ENCODE measurements at places on chromosomes 3 and 15.
A peak's percentile ranks its signal among the peaks of the same experiment; 100 is the strongest.

DNA sequence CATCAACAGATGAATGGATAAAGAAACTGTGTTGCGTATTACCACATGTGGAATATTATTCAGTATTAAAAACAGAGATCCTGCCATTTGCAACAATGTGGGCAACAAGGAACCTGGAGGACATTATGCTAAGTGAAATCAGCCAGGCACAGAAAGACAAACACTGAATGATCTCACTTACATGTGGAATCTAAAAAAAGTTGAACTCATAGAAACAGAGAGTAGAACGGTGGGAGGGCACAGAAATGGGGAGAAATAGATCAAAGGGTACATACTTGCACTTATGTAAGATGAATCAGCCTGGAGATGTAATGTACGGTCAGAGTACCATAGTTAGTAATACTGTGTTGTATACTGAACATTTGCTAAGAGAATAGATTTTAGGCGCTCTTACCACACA is 29.8 kb upstream of the MUC13 start:
- H3K27ac ChIP-seq: peak overlapping the region; percentile 64
- no peaks in the 10 kb centered on the region for H3K27me3 ChIP-seq
- no peak for DNase-seq
- no peak overlapping the region for H3K4me3 ChIP-seq
- H3K4me1 ChIP-seq: no peaks in the 10 kb centered on the region
- no peaks in the 10 kb centered on the region for H3K36me3 ChIP-seq

DNA sequence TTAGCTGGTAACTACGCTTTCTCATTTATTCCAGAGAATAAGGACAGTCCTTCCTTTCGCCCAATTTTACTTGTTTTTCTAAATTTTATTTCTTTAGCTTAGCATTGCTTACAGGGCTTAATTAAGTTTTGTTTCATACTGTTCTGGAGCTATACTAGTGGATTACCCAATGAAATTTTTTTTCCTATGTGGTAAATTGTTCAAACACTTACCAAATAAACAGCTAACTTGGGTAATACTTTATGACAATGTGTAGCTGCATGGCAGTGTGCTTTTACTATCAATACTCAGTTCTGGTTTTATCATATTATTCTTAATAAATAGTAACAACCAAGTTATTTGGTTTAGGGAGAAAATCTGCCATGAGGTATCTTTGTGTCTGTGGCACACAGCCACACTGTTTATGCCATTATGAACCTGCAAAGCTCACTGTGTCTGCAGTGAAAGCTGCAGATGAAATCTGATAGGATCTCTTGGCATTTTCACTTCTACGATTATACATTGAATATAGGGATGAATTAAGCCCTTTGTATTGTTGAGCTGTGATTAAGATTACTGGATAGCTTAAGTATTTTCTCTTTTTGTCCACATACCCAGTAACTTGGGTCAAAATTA is 37.2 kb downstream of the UBE2E2 start:
- no peak for DNase-seq
- no peak overlapping the region for H3K4me3 ChIP-seq
- H3K27me3 ChIP-seq: no peaks in the 10 kb centered on the region
- no peaks in the 10 kb centered on the region for H3K4me1 ChIP-seq
- H3K36me3 ChIP-seq: no peaks in the 10 kb centered on the region

- no peak overlapping the region for H3K27ac ChIP-seq
- no peaks in the 10 kb centered on the region for H3K36me3 ChIP-seq
- no peak overlapping the region for H3K4me3 ChIP-seq
- no peaks in the 10 kb centered on the region for H3K27me3 ChIP-seq
- no peaks in the 10 kb centered on the region for H3K4me1 ChIP-seq
- DNase-seq: no peak
Observed at GRCh38 chr3:87437765-87438164, 161.4 kb upstream of the POU1F1 start.

DNA sequence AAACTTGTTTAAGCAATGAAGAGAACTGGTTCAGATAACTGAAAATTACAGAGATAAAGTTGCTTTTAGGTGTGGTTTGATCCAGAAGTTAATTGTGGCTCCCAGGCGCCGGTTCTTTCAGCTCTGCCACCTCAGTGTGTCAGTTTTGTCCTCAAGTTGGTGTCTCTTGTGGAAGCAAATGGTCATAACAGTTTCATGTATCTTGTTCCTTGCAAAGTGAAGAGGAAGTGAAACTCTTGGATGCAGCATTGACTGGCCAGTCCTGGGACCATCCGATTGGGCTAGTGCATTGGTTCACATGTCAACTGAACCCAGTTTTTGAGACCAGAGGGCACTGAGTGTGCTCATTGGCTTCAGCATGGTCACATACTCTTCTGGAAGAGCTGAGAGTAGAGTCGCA is 181.4 kb upstream of the GRM7 start:
- no peaks in the 10 kb centered on the region for H3K36me3 ChIP-seq
- no peaks in the 10 kb centered on the region for H3K4me1 ChIP-seq
- no peak overlapping the region for H3K4me3 ChIP-seq
- H3K27ac ChIP-seq: no peak overlapping the region

DNA sequence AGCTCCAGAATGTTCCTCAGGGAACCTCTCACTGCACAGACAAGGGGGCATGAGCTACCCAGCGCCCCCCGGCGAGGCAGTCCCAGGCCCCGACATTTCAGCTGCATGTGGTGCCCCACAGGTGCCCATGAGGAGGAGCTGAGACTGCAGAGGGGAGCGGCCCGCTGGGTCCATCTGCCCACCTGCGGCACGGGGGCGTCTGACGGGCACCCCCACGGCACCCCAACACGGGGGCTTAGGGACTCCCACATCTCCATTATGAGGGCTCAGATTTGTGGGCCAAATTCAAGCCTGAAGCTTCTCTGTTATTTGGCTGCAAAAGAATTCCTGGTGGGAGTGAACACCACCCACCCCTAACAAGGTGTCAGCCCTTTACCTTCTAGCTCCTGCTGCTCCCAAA is 258.4 kb downstream of the UACA start:
- H3K4me1 ChIP-seq: no peaks in the 10 kb centered on the region
- no peak overlapping the region for H3K4me3 ChIP-seq
- no peak overlapping the region for H3K27ac ChIP-seq
- H3K36me3 ChIP-seq: no peaks in the 10 kb centered on the region
- no peak for DNase-seq

GRCh38 chr15:101538996-101539395 is 49.5 kb upstream of the PCSK6 start:
- H3K4me1 ChIP-seq: no peaks in the 10 kb centered on the region
- no peaks in the 10 kb centered on the region for H3K36me3 ChIP-seq
- H3K27ac ChIP-seq: no peak overlapping the region
- peak; percentile 11 for DNase-seq
- H3K27me3 ChIP-seq: no peaks in the 10 kb centered on the region

DNA sequence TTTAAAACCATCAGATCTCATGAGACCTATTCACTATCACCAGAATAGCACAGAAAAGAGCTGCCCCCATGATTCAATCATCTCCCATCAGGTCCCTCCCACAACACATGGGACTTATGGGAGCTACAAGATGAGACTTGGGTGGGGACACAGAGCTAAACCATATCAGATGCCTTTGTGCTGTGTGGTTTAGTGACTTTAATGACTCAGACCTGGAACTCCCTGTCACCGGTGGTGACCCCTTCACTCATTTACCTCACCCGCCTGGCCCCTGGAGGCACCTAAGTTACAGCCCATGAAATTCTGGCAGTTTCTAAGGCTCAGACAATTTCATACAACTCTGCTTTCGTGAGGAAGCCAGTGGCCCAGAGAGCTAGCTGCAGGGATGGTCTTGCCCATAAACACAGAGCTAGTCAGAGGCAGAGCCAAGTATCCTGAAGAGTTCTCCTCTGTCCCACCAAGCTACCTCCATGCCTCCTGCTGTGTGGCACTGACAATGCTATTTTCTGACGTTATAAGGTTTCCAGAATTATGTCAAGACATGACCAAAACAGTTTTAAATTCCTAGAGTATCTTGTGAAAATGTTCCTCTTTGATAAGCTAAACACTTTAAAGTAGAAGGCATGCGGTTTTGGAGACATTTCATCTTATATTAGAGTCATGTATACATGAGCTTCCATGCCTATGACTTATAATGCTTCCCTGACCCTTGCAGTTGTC is 231.1 kb upstream of the IL12A start:
- DNase-seq: no peak
- no peak overlapping the region for H3K27ac ChIP-seq

- H3K27me3 ChIP-seq: no peaks in the 10 kb centered on the region
- H3K27ac ChIP-seq: no peak overlapping the region
- no peak overlapping the region for H3K4me3 ChIP-seq
- H3K4me1 ChIP-seq: no peaks in the 10 kb centered on the region
Observed at GRCh38 chr3:140408252-140408651, 269.6 kb upstream of the TRIM42 start.

- H3K4me1 ChIP-seq: no peaks in the 10 kb centered on the region
- peaks cover 3% of the 10 kb centered on the region for H3K27me3 ChIP-seq
- no peak overlapping the region for H3K27ac ChIP-seq
- H3K36me3 ChIP-seq: no peaks in the 10 kb centered on the region
- no peak for DNase-seq
Observed at GRCh38 chr3:43950775-43951174, 260.0 kb downstream of the ABHD5 start.

- H3K27ac ChIP-seq: peak overlapping the region; percentile 19
- no peaks in the 10 kb centered on the region for H3K27me3 ChIP-seq
- H3K4me1 ChIP-seq: peaks cover 28% of the 10 kb centered on the region
- DNase-seq: no peak
- H3K36me3 ChIP-seq: no peaks in the 10 kb centered on the region
Observed at GRCh38 chr3:4829031-4829394, 150.2 kb upstream of the BHLHE40 start.

- H3K4me1 ChIP-seq: no peaks in the 10 kb centered on the region
- H3K27me3 ChIP-seq: no peaks in the 10 kb centered on the region
- no peaks in the 10 kb centered on the region for H3K36me3 ChIP-seq
- no peak overlapping the region for H3K4me3 ChIP-seq
- no peak overlapping the region for H3K27ac ChIP-seq
Observed at GRCh38 chr3:188486126-188486525, 332.2 kb downstream of the LPP start.

- H3K27me3 ChIP-seq: no peaks in the 10 kb centered on the region
- no peaks in the 10 kb centered on the region for H3K36me3 ChIP-seq
- H3K4me3 ChIP-seq: no peak overlapping the region
- H3K4me1 ChIP-seq: no peaks in the 10 kb centered on the region
- no peak overlapping the region for H3K27ac ChIP-seq
Observed at GRCh38 chr15:87362531-87362930, 894.0 kb downstream of the NTRK3 start.

DNA sequence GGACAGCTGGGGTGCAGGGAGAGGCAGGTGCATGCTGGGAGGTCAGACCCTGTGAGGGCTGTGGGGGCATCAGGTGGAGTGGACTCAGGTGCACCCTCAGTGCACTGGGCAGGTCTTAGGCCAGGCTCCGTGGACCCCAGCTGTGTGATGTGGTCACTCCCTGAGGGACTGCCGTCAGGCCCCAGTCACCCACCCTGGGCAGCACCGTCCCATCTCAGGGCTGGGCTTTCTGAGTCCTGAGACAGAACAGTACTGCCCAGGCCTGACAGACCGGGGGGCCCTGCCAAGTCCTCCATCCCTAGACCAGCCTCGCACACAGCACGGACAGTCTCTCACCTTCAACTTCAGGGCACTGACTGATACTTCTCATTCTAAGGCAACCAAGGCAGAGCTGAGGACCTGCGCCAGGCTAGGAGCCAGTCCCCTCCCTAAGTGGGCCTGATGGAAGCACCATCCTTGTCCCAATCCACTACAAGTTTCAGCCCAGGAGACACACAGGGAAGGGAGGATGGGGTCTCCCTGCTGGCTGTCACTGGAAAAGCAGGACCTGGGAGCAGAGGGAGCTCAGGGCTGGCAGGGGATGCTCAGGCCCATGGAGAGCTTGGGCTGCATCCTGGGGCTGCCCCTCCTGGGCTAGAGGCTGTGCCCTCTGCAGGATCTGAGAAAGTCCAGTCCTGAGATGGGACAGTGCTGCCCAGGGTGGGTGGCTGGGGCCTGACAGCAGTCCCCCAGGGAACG is 86.3 kb downstream of the LMLN start:
- no peaks in the 10 kb centered on the region for H3K27me3 ChIP-seq
- H3K4me1 ChIP-seq: no peaks in the 10 kb centered on the region

- DNase-seq: no peak
- H3K4me3 ChIP-seq: no peak overlapping the region
- H3K36me3 ChIP-seq: no peaks in the 10 kb centered on the region
Observed at GRCh38 chr3:40290396-40290795, 19.1 kb upstream of the EIF1B start.

DNA sequence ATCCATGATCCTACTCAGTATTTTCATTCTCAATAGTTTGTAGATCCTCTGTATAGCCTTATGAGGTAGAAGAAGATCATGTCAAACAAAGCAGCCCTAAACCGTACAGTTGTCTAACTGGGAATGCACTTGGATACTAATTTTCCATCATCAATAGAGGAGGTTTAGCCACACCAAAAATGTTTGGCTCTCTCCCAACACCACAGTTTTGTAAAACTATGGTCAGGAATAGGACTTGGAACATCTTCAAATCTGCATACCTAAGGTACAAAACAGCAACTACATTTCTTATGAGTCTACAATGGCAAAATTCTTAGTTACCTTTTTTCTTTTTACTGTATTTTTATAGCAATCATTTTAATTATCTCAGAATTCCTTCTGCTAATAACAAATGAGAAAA is 1001.6 kb downstream of the ROBO2 start:
- no peaks in the 10 kb centered on the region for H3K27me3 ChIP-seq
- no peaks in the 10 kb centered on the region for H3K36me3 ChIP-seq
- DNase-seq: no peak
- no peak overlapping the region for H3K4me3 ChIP-seq
- no peaks in the 10 kb centered on the region for H3K4me1 ChIP-seq
- no peak overlapping the region for H3K27ac ChIP-seq

- H3K4me1 ChIP-seq: no peaks in the 10 kb centered on the region
- no peaks in the 10 kb centered on the region for H3K36me3 ChIP-seq
- H3K27ac ChIP-seq: no peak overlapping the region
- H3K27me3 ChIP-seq: no peaks in the 10 kb centered on the region
- no peak for DNase-seq
Observed at GRCh38 chr15:83732770-83733169, 78.8 kb downstream of the ADAMTSL3 start.

DNA sequence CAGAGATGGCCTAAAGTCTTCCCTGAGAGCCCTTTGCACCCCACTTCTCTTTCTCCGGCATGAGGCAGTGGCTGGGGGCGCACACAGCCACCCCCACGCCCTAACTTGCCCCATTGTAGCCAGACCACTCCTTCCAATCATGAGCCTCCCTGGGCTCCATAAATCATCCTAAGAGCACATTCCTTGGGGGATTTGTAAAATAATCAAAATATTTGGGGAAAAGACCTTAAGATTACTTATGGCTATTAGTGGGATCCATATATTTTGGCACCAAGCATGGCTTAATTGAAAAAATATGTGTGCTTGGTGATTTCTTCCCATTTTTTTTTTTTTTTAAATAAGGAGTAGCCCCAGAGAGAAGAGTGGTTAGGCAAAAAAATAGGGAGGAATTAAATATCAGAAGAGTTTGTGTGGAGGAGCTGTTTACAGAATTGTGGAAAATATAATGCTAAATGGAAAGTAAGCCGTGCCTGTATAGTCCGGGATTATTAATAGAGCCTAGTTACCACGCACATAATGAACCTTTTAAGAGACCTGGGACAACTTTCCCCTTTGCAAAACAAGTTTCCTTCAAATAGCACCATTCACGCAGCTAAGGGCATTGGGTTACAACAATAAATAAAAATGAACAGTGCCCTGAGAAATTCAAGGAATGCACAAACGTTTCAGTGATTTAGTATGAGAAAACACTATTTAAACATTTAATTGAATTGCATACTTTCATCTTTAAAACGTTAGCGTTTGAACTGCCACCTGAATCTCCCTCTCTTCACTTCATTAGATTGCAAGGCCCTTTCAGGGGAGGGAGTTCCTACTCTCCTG is 46.1 kb downstream of the SMAD6 start:
- DNase-seq: no peak
- H3K27me3 ChIP-seq: no peaks in the 10 kb centered on the region
- no peak overlapping the region for H3K27ac ChIP-seq
- no peaks in the 10 kb centered on the region for H3K36me3 ChIP-seq
- no peaks in the 10 kb centered on the region for H3K4me1 ChIP-seq

All from colonic mucosa (tissue), 4 donors.